ENCODE measurements at places on chromosomes 3 and 15.

GRCh38 chr15:73800662-73801345 is 47.7 kb upstream of the INSYN1 start:
- peak; percentile 98 for DNase-seq

DNA sequence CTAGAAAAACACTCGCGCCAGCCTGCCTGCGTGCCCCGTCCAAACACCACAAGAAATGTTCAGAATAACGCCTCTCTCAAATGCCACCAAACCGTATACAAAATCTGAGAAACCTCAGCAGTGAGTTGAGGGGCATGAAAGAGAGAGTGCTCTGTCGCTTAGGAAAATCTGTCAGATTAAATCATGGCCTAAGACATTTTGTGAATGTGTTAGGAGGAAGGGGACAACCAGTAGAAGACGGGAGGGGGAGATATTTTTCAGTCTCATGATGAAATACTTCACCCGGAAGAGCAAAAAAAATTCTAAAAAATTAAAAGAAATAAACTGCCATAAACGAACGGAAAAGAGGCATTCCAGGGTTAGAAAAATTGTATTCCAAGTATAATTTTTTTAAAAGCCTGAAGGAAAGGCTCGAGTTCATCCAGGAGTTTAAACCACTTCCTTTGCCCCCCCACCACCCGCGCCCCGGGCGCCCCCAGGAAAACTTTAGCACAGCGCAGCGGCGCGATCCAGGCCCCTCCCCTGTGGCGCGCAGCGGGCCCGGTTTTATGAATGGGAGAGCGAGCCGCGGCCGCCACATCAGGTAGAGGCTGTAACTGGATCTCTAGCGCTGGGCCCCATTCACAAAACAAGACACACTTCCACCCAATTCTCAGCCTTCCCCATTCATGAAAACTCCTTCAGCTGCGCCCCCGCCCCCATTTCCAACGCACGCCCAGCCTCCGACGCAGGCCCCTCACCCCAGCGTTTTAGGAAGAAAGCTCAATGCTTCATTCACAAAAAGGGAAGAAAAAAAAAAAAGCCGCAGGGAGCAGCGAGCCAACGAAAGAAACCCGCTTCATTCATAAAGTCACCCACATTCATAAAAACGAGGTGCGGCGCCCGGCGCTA is 1.4 kb downstream of the ETV5 start:
- peak; percentile 84 for DNase-seq

DNA sequence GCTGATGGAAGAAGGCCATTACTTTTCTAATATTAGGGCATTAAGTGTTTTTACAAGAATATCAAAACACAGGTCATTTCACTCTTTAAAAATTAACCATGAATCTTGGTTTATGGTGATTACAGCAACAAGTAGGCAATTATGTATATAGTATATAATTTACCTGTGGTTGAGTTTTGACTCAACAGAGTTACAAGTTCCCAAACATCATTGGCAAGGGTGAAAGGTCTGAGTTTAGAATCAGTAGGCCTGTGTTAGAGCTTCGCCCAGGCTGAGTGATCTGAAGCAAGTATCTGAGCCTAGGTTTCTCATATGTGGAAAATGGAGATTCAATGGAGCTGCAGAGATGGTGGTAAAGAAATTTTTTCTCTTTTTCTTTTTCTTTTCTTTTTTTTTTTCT is 25.1 kb upstream of the LPP start:
- DNase-seq: no peak

- no peak for DNase-seq
These were observed 50.0 kb downstream of the CPA3 start for GRCh38 chr3:148914936-148915690.

- DNase-seq: peak; percentile 33
These were observed 1.1 kb downstream of the EAF1 start for GRCh38 chr3:15428539-15428938.

GRCh38 chr3:23720885-23721284 is 84.9 kb upstream of the UBE2E1 start:
- peak; percentile 84 for DNase-seq

- DNase-seq: peak; percentile 64
These were observed 57.8 kb downstream of the MAP3K13 start for GRCh38 chr3:185420762-185421161.

DNA sequence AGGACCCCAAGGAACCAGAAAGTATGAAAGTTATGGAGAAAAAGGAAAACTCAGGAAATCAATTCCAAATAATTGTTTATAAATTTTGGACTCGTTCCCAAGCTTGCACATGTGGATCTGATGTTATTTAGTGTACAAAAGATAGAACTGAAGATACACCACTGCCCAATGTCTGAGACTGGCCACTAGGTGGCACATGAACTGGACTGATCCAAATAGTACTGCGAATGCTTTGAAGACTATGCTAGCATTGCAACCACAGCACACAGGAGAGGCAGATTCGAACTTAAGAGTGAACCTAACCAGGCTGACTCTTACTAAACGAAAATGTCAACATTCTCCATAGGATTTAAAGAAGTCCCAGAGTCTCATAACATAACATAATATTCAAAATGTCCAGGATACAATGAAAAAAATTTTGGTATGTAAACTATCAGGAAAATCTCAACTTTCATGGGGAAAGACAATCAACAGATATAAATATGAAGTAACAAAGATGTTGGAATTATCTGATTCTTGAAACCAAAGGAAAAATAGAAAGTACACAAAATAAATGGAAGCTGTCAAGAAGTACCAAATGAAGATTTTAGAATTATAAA is 596.7 kb downstream of the FGF12 start:
- peak; percentile 43 for DNase-seq

GRCh38 chr3:33318710-33319380 is 41.6 kb downstream of the FBXL2 start:
- DNase-seq: no peak

- DNase-seq: no peak
These were observed 86.0 kb upstream of the PLCL2 start for GRCh38 chr3:16798738-16799137.

GRCh38 chr3:34374521-34374920 is 576.1 kb downstream of the PDCD6IP start:
- no peak for DNase-seq

DNA sequence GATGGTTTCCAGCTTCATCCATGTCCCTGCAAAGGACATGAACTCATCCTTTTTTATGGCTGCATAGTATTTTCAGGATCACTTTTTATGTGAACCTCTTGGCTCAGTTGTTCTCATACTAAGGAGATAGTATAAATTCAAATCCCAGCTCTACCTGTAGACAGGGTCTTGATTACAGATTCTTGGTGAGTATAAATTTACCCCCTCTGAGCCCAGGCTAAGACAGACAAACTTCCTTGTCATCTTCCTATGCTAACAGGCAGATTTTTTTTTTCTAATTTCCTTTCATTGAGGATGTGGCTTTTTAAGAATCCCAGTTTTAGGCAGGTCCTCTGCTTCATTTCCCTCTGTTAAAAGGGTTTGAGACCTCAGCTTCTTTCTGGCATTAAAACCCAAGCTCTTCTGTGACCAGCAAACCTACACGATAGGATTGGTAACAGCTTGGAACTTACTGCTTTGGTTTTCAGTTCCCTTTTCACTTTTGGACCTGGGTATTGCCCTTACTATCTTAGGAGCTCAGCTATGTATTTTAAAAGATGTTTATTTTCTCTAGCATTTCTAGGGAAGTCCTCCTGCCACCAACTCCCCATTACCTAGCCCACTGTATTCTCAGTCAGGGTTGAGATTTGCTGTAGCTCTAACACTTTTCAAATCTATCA is 72.5 kb downstream of the VPS8 start:
- no peak for DNase-seq

DNA sequence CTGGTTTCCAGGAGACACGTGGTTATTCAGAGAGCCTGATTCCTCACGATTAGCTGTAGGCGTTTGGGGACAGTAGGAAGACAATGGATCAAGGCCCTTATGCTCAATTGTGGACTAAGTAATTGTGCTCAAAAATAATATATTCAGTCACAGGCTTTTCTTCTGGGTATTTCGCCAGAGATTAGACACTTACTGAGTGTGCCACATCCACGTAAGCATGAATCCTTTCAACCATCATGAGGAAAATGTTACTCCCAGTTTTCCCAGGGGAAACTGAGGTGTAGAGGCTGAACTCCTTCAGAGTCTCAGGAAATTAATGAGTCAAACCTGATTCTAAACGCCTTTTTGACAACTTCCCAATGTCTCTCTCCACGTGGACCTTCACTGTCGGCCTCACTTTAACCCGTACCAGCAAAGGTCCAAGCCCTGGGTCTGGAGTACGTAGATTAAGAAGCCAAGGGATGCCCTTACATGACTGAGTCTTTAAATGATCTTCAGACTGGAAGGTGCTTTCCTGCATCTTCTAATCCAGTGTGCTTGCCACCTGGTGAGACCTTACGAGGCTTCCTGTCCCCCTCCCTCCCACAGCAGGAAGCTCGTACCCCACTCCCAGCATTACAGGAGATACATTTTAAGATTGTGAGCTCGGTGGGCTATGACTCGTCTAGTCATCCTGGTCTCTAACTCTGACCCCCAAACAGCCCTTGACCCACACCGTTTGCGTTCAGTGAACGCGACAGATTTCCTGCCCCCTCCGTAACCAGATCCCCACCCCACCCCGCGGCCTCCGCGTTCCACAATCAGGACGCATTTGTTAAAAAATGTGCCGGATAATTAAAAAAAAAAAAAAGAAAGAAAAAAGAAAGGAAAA is 1.7 kb downstream of the PKM start:
- no peak for DNase-seq

DNA sequence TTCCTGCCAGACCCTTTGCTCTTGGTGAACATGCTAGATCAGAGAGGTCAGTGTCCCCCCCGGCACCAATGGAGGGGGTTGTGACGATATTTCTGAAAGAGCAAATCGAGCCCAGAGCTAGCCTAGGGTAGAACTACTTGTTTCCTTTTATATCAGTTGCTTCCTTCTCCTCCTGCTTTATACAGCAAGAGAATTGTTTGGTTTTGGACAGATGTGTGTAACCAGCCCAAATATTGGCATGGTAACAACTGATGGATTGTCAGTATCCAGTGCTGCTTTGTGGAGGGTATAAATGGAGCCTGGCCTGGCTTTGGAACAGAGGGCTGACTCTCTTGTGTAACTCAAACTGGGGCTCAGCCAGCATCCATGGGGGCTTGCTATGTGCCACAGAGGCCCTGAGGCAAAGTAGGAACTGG is 27.2 kb downstream of the SNX1 start:
- DNase-seq: no peak

GRCh38 chr3:130256821-130257340 is 88.6 kb upstream of the COL6A5 start:
- DNase-seq: no peak

GRCh38 chr15:29863438-29863837 is 41.2 kb upstream of the TJP1 start:
- DNase-seq: no peak

DNA sequence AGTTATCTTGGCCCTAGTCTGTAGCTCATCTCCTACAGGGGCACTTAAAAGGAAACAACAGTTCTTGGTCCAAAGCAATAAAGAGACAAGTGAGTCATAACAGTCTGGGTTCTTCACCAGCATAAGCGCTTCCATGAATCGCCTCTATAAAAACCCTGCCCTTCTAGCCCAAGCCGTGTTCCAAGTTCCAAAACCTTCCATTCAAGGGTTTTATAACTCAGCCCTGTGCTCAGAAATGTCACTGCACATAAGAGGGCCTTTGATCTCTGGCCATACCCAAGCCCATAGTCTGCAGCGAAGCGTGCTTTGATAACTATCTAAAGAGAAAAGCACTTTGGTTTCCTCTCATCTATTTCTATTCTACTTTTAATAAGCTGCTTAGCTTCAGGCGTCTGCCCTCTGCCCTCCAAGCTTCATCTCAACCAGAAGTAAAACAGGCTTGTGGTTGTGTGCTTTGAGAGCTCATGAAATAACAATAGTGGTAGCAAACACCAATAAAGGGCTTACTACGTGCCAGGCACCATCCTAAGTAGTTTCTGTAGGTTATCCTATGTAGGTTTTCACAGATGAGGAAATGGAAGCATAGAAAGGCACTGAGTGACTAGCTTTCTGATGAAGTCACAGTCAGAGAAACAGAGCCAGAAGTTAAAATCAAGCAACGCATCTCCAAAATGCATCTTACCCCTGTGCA is 64.0 kb upstream of the AKAP13 start:
- DNase-seq: peak; percentile 24

GRCh38 chr15:47721676-47722075 is 4.4 kb downstream of the SEMA6D start:
- DNase-seq: no peak

DNA sequence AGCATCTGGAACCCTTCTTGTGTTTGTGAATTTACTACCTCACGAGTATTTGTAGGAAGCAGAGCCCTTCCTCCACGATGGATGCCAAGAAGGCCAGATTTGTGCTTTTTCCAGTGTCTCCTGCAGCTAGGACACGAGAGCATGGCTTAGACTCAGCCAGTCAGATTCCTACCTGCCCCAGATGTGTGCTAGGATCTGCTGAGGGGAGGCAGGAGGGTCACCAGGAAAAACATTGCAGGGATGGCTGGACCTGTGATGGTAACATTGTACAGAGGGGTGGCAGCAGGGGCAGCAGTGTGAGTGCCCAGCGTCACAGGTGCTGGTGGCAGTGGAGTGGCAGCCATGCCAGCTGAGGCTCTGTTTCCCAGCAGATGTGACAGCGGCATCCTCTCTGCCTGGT is 285.3 kb downstream of the FAM43A start:
- no peak for DNase-seq

DNA sequence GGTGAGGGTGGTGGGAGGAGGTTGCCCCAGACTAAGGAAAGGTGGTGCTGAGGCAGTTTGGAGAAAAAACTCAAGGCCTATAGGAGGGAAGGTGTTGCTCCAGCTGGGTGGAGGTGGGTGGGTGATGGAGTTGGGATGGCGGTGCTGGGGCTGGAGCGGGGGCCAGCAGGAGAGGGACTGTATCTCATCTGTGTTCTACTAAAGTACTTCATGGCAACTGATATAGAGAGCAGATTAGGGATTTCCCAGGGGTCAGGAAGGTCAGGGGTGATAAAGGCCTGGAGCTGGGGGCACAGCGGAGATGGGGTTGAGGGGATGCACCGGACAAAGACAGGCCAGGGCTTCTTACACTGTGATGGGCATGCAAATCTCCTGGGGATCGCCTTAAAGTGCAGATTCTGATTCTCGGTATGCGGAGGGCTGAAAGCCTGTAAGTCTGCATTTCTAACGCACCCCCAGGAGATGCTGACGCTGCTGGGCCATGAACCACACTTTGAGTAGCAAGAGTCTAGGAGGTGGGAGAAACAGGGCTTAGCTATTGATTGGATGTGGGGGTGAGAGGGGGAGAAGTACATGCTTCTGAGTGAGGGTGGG is 4.2 kb downstream of the KLHL40 start:
- no peak for DNase-seq

- no peak for DNase-seq
These were observed 59.5 kb upstream of the TNFSF10 start for GRCh38 chr3:172582712-172583111.

GRCh38 chr15:65939901-65940617 is 70.8 kb downstream of the RAB11A start:
- peak; percentile 56 for DNase-seq

- no peak for DNase-seq
These were observed 43.5 kb downstream of the KY start for GRCh38 chr3:134607054-134608022.

DNA sequence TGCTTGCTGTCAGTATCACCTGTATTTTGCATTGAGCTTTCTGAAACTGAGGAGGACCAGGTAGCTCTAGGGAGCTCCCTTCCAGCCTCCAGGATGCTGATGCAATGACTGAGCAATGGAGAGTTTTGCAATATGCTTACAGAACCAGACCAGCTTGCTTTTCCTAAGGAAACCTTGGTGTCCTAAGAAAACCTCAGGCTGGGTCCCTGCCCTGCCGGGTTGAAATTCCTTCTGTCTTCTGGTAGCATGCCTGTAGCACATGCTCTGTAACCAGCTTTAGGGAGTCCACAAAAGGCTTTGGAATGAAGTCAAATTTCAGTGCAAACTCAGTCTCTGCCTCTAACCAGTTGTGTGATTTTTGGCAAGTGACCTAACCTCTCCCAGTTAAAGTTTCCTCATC is 65.8 kb upstream of the GSK3B start:
- peak; percentile 86 for DNase-seq

Measured in MG63 (cell line).